ENCODE measurements at places on chromosomes 5 and 9.

- DNase-seq, result no peak
Measured at GRCh38 chr9:21205204-21205603, 1.7 kb downstream of the IFNA10 start.

DNA sequence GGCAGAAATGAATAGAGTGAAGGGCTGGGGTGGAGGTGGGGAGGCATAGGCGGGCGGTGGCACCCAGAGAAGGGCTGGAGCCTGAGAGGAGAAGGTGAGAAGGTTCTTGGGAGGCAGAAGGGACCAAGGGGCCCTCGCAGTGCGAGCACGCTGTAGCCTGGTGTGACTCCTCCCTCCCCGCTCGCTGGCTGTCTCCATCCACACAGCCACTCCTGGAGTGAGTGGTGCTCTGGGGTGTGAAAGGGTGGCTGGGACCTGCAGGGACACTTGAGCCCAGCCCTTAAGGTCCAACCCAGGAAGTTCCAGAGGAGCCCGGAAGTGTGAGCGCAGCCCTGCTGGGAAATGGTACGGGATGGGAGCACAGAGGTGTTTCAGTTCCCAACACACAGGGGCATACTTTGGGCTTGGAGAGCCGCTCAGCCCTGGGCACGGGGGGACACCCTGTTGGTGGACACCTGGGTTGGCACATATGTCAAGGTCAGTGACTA is 9.3 kb upstream of the SCGB3A1 start:
- DNase-seq, result no peak

DNA sequence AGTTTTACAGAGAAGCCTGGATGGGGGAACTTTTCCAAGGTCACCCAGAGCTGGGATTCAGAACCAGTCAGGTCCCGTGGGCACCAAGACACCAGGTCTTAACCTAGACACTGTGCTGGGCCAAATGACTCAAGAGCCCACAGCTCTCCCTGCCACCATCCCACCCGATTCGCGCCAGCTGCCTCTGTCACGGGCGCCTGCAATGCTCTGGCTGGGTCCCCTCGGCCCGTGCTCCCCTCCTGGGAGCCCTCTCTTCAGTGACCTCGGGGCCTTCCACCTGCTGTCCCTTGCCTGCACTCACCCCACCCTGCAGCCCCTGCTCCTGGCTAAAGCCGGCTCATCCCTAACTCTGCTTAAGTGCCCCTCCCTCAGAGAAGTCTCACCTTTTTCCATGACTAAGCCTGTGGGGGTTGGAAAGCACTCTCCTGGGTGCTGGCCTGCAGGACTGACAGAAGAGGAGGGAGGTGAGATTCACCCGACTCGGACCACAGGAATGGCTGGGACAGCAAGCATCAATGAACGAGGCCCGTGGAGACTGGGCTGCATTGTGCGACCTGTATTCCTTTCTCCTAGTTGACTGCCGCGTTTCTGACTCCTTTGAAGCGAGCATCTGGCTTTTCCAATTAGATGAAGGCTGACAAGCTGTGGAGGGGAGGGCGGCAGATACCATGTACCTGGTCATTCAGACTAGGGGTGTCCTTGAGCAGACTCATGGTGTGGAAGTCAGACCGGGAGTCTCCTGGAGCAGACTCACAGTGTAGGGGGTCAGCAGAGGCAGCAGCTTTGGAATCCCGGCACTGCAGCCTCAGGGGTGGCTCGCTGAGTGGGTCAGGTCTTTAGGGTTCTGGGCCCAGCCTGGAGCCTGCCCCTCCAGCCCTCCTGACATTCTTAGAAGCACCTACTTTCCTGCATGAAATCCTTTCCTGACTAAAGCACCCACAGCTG is 5.8 kb upstream of the IL4 start:
- no peak for DNase-seq

GRCh38 chr5:134502259-134502658 is 23.2 kb upstream of the JADE2 start:
- no peak for DNase-seq

All from NCI-H446 (cell line).